Umbilical cord (tissue), 2 donors: ENCODE measurements at places on chromosomes 4 and X. TPM values are rescaled to one million over a fixed set of nuclear protein-coding genes. Genes with fewer than 3 reads are reported as not detected.

- DNase-seq: no peak
Observed at GRCh38 chr4:156754832-156755570, 216.6 kb downstream of the PDGFC start.

GRCh38 chr4:77586951-77587383 lies 18.7 kb upstream of the CXCL13 start:
- DNase-seq: no peak

DNA sequence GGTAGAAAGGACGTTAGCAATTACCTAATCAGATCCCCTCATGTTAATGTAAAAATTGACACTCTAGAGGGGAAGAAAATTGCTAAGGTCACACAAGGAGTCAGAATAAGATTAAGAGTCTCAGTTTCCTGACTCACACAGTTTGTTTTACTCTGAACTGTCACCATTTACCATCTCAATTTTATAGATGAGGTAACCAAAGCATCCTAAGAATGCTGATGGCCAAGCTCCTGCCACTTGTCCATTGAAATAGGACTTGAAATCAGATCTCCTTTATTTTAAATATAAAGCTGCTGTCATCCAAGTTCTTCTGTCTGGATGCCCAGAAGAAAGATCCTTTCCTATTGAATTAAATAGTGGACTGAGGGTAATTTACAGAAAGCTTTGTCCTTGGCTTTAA lies 114.8 kb upstream of the VAMP7 start:
- DNase-seq: no peak

DNA sequence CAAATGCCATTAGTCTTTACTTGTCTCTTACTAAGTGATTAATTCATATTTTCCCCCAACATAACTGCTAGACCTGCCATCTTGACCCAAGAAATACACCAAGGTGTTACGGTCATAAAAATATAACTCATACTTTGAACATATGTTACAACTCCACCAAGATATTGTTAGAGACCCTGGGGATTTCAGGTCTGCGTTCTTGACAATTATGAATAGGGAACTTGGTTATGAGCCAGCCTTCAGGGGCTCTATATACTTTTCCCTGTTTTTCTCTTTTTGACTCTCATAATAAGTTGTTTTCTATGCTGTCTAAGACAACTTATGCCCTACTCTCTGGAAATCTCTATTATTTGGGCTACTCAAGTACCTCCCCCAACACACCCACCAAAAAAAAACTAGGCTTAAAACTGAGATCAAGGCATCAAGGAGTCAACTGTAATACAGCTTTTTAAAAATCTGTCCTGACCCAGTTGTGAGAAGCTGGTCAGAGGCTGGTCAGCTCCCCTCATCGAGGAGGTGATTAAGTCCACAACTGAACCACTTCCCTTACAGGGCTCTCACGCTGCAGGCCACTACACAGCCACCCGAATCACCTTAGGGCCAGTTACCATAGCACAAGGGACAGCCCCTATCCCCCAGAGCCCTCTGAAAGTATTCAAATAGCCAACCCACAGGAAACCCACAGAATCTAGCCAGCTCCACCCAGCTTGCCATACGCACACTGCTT lies 10.5 kb upstream of the TLR3 start:
- DNase-seq: no peak

GRCh38 chrX:56029691-56030090 lies 202.5 kb upstream of the KLF8 start:
- DNase-seq: no peak

SPP1 gene
- 1,479 TPM for total RNA-seq
